Coronary artery (tissue), 2 donors: ENCODE measurements at places on chromosomes 1 and 21.

DNA sequence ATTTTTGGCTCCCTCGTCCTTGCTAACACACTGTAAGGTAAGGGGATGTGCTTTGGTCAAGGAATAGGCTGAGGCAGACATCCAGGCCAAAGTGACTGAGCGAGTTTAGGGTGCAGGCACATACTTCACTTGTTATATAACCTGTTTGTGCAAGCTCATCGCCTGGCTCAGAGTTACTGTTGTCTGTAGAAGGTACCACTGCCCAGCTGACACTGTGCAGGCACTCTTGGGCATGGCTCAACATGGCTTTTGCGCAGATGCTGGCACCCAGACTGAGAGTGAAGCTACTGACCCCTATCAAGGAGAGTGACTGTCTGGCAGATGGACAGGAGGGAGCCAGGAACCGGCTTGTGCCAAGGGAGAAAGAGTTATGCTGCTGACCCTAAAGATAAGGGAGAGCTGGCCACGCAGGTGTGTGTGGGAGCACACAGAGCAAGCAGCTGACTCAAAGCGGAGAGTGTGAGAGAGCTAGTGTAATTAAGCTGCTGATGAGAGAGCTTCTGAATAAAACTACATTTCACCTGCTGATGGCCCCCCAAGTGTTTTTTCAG lies 307.3 kb upstream of the USP24 start:
- DNase-seq: no peak

- DNase-seq: no peak
Measured at GRCh38 chr1:229640455-229640854, 14.4 kb downstream of the URB2 start.

- no peak for DNase-seq
Measured at GRCh38 chr21:35512346-35512745, 463.2 kb upstream of the RUNX1 start.

DNA sequence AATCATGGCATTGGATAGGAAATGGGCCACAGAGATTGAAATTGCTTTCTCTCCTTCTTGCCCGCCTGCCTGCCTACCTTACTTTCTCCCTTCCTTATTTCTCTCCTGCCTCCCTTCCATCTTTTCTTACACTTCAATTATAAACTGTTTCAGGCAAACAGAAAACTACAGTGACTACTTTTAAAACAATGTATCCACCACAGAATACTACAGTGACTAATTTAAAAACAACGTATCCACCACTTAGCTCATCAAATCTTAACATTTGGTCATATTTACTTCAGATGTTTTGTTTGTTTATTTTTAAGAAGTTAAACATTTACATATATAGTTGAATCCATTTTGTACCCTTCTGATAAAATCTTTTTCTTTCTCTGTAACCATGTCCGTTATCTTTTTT lies 54.4 kb downstream of the SNRPE start:
- DNase-seq: no peak
